Activated CD4-positive, alpha-beta T cell treated with anti-CD3 and anti-CD28 coated beads for 4 hours (primary cell): ENCODE measurements at places on chromosomes 3 and 15.
A peak's percentile ranks its signal among the peaks of the same experiment; 100 is the strongest.

GRCh38 chr15:95559875-95560394, 770.6 kb upstream of the NR2F2 start:
- DNase-seq, result no peak

DNA sequence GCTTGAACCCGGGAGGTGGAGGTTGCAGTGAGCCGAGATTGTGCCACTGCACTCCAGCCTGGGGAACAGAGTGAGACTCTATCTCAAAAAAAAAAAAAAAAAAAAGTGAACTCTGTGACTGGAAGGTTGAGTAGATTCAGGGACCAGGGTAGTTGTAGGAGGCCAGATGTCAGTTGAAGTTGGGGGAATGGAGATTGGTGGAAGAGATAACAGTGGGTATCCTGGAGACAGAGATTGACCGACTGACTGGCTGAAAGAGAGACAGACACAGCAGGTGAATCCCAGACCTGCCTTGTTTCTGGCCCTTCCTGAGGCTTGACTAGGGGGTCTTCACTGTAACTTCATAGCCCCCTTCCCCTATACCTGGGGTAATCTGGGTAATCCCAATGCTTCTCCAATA, 22.1 kb upstream of the RNU6-1 start:
- no peak for DNase-seq

GRCh38 chr3:58497097-58497496, 5.2 kb downstream of the KCTD6 start:
- no peak for DNase-seq

GRCh38 chr3:76570436-76571057, 469.4 kb upstream of the ROBO2 start:
- no peak for DNase-seq

DNA sequence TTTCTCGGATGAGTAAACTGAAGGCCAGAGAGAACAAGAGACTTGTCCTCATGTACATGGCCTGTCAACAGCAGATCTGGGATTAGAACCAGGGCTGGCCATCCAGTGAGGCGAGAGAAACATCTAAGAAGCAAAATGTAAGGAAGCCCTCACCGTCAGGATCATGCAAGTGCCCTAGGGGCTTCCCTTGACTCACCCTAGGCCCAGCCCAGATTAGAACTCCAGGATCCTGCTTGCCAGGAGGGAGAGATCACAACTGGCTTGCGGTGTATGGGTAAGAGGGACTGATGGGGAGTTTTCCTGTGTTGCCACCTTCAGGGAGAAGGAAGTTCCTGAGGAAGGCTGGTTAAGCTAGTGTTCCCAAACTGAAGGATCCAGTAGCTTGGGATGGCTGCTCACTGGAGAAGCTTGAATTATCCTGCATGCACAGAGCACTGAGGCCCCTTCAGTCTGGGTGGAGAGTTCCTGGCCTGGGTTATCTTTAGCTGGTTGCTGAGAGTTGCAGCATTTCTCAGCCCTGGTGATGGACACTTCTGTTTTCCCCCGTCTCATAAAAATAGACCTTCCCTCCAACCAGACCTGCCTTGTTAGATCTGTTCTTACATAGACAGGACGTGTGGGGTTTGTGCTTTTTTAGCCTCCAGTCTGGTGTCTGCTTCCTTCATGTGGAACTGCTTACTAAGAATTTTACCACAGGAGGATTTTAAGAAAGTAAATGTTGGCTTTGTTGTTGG, 28.2 kb upstream of the XIRP1 start:
- no peak for DNase-seq

DNA sequence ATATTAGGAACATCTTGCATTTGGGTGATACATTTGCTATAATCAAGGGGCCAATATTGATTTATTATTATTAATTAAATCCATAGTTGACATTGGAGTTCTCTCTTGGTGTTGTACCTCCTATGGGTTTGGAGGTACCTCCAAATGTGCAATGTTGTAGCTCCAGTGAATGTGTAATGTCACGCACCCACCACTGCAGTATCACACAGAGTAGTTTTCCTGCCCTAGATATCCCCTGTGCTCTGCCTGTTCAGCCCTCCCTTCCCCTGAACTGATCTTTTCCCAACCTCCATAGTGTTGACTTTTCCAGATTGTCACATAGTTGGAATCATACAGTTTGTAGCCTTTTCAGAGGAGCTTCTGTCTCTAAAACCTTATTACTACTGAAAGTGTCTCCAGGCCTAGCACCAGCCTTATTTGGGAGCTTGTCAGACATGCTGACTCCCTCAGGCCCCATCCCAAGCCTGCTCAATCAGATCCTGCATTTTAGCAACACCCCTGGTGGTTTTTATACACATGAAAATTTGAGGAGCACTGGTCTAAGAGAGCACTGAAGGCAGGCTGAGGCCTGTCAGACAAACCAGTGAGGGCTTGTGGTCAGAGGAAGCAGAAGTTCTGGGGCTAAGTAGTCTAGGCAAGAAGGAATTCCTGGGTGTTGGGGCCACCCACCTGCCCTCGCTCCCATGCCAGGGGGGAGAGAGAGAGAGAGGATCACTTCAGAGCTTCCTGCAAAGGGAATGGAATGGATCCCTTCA, 73.4 kb downstream of the SLC6A11 start:
- DNase-seq, result no peak

GRCh38 chr15:57611938-57612337, 20.2 kb downstream of the MYZAP start:
- DNase-seq, result no peak

- no peak for DNase-seq
These were observed 397.7 kb downstream of the GAP43 start for GRCh38 chr3:116020989-116021388.

GRCh38 chr3:134666466-134666865, 15.6 kb upstream of the KY start:
- DNase-seq, result no peak

GRCh38 chr3:22894865-22895264, 308.3 kb upstream of the UBE2E2 start:
- DNase-seq, result no peak

DNA sequence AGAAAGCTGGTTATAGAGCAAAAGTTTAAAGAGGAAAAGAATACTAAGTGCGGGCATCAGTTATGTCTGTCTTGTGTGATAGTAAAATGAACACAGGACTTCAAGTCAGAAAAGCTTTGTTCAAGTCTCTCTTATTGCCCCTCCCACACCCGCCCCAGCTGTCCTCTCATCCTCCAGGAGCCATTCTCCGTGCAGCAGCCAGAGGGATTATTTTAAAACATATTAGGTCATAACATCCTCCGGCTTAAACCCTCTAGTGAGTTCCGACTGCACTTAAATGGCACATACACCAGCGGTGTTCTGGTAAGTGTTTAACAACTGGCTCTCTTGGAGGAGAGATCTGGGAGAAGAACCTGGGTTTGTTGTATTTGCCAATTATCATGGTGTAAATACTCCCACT, 104.8 kb upstream of the TNFAIP8L3 start:
- DNase-seq, result no peak

- no peak for DNase-seq
These were observed 15.9 kb downstream of the ABHD2 start for GRCh38 chr15:89104172-89104564.

- peak; percentile 5 for DNase-seq
These were observed 27.5 kb downstream of the PLSCR5 start for GRCh38 chr3:146577662-146578061.

GRCh38 chr15:96947296-96948229, 617.1 kb downstream of the NR2F2 start:
- no peak for DNase-seq

- DNase-seq, result no peak
These were observed 33.0 kb upstream of the SV2B start for GRCh38 chr15:91067036-91067435.

- DNase-seq, result no peak
These were observed 86.2 kb upstream of the FRMD4B start for GRCh38 chr3:69472093-69472492.

GRCh38 chr3:72127844-72128243, 342.9 kb upstream of the PROK2 start:
- DNase-seq, result no peak

DNA sequence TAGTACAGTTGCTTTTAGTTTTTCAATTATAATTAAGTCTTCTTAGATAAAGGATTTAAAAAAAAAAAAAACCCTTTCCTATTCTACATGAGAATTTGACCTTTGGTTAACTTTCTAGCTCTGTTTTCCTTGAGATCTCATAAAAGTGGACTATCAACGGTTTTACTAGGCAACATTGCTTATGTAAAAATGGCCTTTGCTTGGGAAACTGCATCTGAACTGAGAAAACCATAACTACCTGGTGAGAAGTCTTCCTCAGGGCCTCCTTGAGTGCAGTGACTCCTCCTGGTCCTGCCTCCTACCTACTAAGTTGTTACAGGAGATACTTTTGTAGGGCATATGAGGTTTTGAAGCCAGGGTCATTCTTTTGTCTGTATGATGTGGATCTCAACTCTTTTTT, 42.1 kb upstream of the ACVR2B start:
- DNase-seq, result no peak

DNA sequence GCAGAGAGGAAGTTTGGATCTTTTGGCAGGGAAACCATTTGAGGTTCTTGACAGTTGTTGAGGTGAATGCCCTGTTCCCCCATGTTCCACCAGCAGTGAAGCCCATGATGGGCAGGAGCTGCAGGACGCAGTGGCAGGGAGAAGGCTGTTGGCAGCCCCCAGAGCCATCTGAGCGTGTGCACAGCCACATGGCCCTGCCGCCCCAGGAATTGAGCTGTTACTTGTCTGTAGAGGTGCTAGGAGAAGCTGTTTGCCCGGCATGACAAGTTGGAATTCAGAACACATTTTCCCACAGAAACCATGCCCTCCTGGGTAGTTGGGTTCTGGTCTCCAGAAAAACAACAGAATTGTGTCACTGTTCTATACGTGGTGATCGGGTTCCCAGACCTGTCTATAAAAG, 218.2 kb upstream of the NR2E3 start:
- DNase-seq, result no peak

DNA sequence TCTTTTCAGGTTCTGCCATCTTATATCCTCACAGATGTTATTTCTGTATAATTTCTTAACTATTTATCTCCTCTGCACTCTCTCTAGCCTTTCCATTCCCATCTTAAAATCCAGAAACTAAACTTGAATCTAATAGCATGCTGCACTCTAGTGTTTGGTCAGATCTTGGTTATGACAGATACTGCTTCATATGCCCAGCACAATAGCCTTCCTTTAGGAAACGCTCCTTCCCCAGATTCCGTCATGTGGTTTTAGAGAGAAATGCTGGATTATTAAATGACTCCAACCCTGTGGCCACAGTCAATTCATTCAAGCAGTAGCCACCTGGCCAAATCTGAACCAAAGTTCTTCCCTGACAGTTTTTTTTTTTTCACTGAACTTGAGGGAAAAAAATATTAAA, 19.4 kb downstream of the RASGRP1 start:
- DNase-seq, result no peak

DNA sequence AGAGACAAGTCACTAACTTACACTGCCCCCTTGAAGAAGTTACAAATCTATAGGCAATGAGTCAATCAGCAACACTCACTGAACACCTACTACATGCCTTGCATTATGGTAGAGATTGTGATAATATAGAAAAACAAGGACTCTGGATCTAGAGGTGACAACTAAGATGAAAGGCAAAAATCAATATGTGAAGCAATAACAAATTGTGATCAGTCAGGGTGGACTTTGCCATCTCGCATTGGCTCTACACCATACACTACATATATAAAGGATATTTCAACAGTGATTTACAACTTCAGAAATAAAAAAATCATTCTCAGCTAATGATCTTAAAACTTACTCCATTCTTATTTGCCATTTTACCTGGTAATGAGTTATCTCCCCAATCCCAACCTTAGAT, 210.7 kb upstream of the CD96 start:
- DNase-seq, result no peak

- no peak for DNase-seq
These were observed 58.9 kb downstream of the SFMBT1 start for GRCh38 chr3:52986938-52987337.

GRCh38 chr3:51997935-51998596, 2.4 kb upstream of the RPL29 start:
- no peak for DNase-seq

DNA sequence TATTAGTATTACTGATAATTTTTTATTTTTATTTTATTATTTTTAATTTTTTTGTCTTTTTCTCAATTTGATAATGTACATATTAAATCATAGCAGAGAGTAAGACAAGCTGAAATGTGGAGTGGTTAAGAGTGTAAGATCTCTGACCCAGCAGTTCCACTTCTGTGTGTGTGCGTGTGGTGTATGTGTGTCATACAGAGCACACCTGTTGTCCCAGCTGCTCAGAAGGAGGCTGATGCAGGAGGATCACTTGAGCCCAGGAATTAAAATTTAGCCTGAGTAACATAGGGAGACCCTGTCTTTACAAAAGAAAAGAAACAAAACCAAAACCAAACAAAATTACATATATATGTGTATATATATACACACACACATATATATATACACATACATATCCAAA, 1.4 kb upstream of the CIDEC start:
- no peak for DNase-seq

DNA sequence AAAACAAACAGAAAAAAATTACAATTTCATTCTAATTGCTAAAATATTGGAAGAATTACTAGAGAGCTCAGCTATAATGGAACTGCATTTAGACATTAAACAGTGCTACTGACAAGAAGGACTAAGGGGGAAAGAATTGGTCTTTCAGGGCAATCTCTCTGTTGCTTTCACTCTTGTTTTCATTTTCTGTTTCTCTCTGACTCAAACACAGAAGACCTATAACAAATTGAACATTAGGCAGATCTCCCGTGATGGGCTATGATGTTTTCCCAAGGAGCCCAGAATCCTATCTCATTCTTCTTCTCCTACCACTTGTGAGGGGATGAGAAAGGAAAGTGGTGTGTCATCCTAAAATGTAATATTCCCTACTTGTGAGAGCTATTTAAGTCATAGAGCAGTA, 358.0 kb upstream of the TGFBR2 start:
- DNase-seq, result no peak

DNA sequence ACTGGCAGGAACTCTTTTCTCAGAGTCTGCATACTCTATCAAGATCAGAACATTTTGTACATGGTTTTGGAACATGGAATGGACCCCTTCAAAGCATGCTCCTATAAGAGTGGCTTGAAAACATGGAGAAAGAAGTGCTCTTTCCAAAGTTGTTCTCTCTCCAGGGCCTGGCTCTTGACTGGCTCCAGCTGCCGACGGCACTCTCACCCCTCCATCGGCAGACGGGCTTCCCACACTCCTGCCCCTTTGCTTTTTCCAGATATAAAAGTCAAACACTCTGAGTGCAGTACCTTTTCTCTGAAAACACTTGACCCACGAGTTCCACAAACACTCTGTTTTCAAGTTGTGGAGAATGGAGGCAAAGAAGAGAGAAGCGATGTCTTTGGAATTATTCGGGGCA, 72.5 kb upstream of the ONECUT1 start:
- no peak for DNase-seq

DNA sequence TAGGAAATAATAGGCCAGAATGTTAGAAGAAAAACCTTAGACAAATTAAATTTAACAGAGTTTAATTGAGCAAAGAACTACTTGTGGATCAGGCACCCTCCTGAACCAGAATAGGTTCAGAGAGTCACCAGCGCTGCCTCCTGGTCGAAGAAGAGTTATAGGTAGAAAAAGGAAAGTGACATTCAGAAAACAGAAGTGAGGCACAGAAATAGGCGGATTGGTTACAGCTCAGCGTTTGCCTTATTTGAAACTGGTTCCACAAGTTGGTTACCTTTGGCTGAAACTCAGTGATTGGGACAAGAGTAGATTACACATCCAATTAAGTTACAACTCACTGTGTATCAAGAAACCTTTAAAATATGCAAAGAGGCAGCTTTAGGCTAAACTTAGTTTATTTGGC, 4.4 kb downstream of the AADAC start:
- no peak for DNase-seq
